ENCODE measurements at places on chromosomes 5 and 9.

DNA sequence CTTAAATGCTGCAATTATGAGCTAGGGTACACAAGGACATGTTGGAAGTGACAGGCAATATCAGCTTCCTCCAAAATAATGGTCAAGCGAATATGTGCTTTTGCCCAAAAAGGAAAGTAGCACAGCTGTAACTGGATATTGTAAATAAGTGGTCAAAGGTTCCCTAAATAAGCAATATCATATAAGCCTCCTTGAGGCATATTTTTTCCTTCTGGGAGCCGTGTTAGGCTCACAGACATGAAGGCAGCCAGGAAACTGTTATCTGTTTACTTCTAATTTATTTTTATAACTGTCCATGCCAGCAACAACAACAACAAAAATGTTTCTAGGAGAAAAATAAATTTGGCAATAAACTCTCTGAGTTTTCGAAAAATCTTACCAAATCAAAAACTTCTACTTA, 648.3 kb downstream of the PDE4D start:
- DNase-seq = no peak

- DNase-seq = no peak
These were observed 59.8 kb downstream of the SH3TC2 start for GRCh38 chr5:149002761-149003689.

DNA sequence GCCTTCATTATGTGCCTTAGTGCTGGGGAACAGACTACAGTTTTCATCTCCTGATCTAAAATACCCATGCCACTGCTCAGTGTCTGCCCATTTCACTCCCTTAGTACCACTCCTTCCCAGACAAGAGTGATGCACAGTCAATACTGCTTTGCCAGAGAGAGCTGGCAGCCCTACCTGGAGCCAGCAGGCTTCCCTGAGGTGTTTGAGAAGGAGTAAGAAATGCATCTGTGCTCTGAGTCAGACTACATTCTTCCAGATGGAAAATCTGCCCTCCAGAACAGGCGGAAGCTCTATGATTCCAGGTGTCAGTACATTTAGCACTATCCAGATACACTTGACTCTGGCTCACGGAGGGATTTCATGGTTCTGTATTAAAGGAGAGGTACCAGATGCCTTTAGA, 209.8 kb downstream of the BRINP1 start:
- no peak for DNase-seq

- no peak for DNase-seq
These were observed 784 bp downstream of the NLN start for GRCh38 chr5:65722575-65723403.

DNA sequence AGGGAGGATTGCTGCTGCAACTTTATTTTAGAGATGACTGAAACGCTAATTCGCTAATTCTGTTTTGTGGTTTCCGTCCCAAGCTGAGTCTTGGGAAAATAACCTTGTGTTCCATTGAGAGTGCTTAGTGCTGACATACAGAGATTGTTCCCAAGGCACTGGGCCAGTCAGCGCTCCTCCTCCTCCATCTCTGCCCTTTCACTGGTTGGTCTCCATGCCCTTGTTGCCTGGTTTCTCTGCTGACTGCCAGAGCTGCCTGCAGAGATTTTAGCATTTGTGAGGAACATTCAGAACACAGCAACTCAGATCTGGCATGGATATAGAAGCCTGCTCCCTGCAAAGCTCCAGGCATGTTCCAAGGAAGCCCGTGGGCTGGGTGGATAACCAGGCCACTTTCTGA, 126.0 kb upstream of the IRX2 start:
- DNase-seq = no peak

- no peak for DNase-seq
These were observed 977 bp upstream of the DPP7 start for GRCh38 chr9:137115394-137116026.

DNA sequence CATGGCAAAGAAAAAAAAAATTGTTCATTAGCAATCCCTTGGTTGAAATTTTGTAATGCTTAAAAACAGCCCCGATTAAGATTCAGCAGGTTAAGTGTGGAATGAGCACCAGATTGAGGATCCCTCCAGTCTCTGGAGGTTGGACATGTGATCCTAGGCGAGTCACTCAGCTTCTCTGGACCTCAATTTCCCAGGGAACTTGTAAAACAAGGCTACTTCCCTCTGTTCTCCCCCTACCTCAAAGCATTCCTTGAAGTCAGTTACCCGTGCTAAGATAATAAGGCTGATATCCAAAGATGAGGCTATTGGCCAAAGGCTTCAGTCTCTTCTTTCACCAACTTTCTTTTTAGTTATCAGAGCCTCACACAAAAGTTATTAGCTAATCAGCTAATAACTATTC, 2.9 kb downstream of the KLHL3 start:
- DNase-seq = no peak

DNA sequence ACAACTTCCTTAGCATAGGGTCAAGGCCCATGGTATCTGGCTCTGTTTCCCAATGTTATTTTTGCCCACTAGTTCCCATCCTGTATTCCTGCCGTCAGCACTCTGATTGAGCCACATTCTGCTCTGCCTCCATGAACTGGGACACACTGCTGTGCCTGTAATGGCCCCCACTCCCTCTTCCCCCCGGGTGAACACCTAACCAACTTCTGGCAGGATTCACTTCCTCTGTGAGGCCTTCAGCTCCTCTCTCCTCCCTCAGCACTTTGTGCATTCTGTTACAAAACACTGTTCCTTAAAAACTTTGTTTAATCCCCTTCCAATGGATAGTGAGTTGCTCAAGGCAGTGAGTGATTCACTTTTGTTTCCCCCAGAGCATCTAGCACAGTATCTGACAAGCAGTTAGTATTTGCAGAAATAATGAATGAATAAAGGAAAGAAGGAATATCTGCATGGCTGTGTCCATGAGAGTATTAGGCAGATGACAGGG, 183.6 kb downstream of the EFNA5 start:
- no peak for DNase-seq

GRCh38 chr5:12284604-12285003, 380.4 kb upstream of the CTNND2 start:
- DNase-seq = no peak

GRCh38 chr5:157459715-157460599, at the start of gene NIPAL4:
Gene NIPAL4 (plus strand): TSS chr5:157460213. CDS start chr5:157460321, 108 bp downstream.
- DNase-seq = no peak

- no peak for DNase-seq
These were observed 72.4 kb downstream of the TEK start for GRCh38 chr9:27181381-27181780.

DNA sequence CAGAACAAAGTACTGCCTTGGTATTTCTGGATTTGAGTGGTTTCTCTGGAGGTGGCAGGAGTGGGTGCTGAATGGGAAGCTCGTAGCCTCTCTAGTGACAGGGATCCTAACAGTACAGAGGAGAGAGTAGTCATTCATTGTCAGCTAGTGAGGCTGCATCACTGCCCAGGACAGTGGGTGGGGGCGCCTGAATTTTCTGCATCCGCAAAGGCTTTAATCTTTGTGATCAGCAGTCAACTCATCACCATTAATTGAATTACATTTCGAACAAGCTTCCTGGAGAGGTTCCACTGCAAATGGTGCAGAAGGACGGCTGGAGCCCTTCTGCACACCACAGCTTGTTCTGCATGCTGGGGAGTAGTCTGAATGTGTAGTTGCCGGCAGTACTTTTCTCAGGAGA, 77.5 kb downstream of the HSPA4 start:
- no peak for DNase-seq

- no peak for DNase-seq
These were observed 142.4 kb downstream of the C9orf152 start for GRCh38 chr9:110065532-110065931.

GRCh38 chr5:154966874-154967273, 26.0 kb downstream of the MRPL22 start:
- no peak for DNase-seq

DNA sequence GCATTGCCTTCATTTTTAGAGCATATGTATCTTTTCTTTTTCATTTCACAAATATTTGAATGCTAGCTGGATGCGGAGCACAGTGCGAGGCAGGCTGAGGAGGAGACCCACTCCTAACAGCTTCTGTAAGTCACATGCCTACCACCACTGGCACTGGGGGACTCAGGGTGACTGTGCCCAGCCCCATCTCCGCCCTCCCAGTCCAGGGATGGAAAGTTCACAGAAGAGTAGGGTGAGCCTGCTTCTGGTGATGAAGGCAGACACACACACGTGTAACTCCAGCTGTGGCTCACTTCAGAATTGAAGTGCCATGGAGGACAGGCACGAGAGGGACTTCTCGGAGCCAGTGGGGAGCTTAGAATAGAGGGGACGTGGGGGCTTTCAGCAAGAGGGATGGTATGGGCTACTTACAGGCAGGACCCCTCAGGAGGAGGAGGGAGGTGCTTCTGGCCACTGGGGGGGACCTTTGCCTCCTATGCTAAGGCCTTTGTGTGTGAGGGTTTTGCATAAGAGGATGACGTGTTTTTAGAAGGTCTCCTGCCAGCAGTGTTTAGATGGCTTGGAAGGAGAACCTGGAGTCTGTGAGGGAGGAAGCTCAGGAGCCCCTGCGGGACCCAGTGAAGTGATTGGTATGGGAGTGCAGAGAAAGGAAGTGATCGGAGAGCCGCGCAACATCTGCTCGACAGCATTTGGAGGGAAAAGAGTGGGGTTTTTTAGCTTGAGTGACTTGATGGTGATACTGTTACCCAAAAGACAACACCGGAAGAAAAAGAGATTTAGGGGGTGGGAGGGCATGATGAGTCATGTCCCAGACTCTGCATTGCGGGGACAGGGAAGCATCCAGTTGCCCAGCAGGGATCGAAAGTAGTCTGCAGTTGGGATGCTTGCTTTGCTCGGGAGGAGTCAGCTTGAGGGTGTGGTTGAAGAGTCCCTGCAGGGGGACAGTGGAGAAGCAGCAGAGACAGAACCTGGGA, 163.5 kb upstream of the OTULINL start:
- DNase-seq = no peak

DNA sequence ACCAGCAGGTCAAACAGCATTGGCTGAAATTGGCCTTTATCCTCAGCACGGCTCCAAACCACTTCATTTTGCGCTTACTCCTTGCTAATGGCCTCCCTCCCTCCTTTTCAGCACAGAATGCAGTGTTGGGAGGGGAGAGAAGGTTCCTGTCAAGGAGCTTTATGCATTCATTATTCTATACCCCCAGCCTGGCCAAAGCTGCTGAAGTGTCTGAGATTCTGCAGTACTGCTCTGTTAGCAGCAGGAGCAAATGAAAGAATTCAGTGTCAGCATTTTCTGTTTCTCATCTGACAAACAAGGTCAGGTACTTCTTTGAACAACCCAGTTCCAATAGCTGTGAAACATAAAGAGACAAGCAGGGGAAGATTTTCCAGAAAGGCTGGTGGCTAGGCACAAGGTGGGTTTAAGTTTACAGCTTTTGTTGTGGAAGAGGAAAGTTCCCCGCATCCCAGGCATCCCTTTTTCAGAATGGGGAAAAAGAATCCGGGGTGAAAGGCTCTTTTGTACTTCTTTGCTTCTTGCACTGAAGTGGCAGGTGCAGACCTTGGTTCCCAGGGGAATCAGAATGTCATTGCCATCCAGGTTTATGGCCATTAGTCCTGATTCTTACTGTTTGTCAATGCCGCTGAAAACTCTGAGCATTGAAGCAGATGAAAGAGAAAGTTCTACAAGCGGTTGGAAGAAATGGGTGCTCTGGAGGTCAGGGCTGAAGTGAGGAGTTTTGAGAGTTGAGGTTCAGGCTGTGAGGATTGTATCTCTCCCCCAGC, 109.3 kb upstream of the APC start:
- no peak for DNase-seq

DNA sequence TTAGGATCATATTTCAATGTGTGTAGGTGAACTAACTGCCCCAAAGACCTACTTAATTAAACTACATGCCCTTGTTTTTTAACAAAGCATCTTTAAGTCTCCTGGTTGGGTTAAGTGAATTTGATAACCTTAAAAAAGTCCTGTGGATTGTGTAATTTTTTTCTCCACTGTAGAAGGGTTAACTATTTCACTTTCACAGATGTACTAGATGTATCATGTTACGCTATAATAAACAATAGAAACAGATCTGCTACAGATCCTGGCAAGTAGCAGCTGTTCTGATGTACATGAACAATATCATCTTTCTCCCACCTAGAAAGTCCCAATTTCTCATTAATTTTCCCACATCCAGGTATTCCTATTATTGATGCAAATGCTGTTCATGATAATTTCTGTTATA, 18.9 kb downstream of the KIF24 start:
- DNase-seq = no peak

DNA sequence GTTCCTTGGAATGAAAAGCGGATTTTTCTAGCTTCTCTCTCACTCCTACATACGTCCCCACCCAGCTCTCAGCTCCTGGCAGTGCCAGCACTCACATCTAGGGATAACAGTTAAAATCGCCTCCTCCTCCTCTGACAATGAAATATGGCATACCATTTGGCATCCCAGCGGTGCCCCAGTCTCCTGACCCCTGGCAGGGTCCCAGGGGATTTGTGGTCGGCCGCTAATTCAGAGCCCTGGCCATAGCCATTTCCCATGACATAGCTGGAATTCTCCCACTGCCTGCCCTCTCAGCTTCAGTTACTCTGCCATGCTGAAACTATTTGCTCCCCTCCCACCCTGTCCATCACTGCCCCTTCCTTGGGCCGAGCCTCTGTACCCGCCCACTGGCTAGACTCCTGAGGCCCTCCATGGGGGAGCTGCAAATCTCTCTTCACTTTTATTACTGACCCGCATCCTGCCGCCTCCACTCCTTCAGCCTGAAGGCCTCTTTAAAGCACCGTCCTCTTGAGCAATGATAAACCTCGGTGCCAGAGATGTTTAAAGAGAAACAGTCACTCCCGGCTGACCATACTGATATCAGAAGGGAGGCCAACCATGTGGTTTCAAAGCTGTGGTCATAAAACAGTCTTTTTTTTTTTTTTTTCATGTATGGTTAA, 139.8 kb downstream of the SLIT3 start:
- DNase-seq = no peak

GRCh38 chr5:59864718-59865117, 28.8 kb downstream of the PDE4D start:
- no peak for DNase-seq

- DNase-seq = no peak
These were observed 22.7 kb upstream of the LECT2 start for GRCh38 chr5:135977375-135977928.

- no peak for DNase-seq
These were observed 13.0 kb downstream of the SLC25A25 start for GRCh38 chr9:128081056-128081455.

DNA sequence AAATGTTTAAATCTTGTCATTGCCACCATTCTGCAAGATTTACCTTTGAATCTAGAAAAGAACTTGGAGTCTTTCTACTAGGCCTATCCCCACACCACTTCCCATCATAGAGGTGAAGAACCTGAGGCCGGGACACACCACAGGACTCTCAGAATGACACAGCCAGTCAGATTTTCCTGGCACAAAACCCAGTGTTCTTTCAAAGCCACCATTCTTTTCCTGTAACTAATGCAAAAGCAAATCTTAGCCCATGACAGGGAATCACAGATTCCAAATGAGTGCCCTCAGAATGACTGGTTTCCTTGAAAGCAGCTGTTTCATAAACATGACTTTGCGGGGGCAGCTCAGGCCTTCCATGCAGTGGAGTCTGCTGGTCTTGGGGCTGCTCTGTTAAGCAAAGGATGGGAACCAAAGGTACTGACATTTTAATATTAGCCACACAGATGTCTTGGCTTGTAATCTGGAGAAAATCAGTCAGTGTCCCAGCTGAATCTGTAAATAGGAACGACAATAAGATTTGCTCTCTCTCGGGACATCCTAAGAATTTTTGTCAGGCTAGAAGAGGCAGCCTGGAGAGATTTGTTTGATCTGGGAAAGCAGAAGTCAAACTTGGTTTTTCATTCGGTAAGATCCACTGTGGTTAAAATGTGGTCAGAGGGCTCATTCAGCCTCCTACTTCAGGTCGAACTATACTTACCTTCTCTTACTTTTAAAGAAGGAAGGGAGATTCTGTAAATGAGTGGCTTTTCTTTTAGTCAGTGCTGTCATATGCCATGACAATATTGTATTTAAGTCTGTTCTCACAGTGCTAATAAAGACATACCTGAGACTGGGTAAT, 115.1 kb downstream of the PALM2AKAP2 start:
- no peak for DNase-seq
